ENCODE measurements at places on chromosomes 5 and 9. TPM values are rescaled to one million over a fixed set of nuclear protein-coding genes. Genes with fewer than 3 reads are reported as not detected.

RANBP3L gene
- total RNA-seq: not detected

CAST gene
- 178 TPM for total RNA-seq

BTNL9 gene
- not detected for total RNA-seq

CYSRT1 gene
- total RNA-seq: 0.72 TPM

FCN2 gene
- total RNA-seq: not detected

SPATA31D4 gene
- not detected for total RNA-seq

SMIM33 gene
- total RNA-seq: 1.2 TPM

HAVCR2 gene
- total RNA-seq: 34.7 TPM

LRRC19 gene
- total RNA-seq: not detected

ZFR gene
- total RNA-seq: 46.6 TPM

SOHLH1 gene
- total RNA-seq: not detected

SLC25A2 gene
- total RNA-seq: 0.52 TPM

SHLD3 gene
- total RNA-seq: 4.5 TPM

S1PR3 gene
- total RNA-seq: 0.12 TPM

GPX3 gene
- not detected for total RNA-seq

SPDL1 gene
- total RNA-seq: 45.7 TPM

NDUFAF2 gene
- 22.3 TPM for total RNA-seq

NADK2 gene
- 10.3 TPM for total RNA-seq

RNF14 gene
- total RNA-seq: 28.8 TPM

PTAR1 gene
- 55.6 TPM for total RNA-seq

CCDC180 gene
- total RNA-seq: 2.6 TPM

GPR150 gene
- 1.2 TPM for total RNA-seq

DMRT3 gene
- total RNA-seq: not detected

IL13 gene
- total RNA-seq: 2.8 TPM

PCDHB7 gene
- not detected for total RNA-seq

SPINK6 gene
- total RNA-seq: not detected

PCDHA1 gene
- not detected for total RNA-seq

PCDHA3 gene
- total RNA-seq: not detected

MAMDC2 gene
- not detected for total RNA-seq

TSLP gene
- total RNA-seq: 0.35 TPM

IL17B gene
- not detected for total RNA-seq

RAB3C gene
- not detected for total RNA-seq

ANKHD1 gene
- 118 TPM for total RNA-seq

TPPP gene
- total RNA-seq: 0.05 TPM

GHR gene
- total RNA-seq: not detected

PLCXD3 gene
- total RNA-seq: not detected

PHF2 gene
- 29.3 TPM for total RNA-seq

F12 gene
- 0.60 TPM for total RNA-seq

DCAF12 gene
- 45.4 TPM for total RNA-seq

CER1 gene
- not detected for total RNA-seq

ANXA2R gene
- total RNA-seq: 32.0 TPM

BAAT gene
- total RNA-seq: not detected

RHOBTB3 gene
- 0.74 TPM for total RNA-seq

CTXN3 gene
- total RNA-seq: not detected

ANKS6 gene
- total RNA-seq: 5.9 TPM

SHROOM1 gene
- total RNA-seq: 0.98 TPM

Measured in activated CD4-positive, alpha-beta T cell treated with anti-CD3 and anti-CD28 coated beads, Interleukin-2, amount 10 ng/mL, durations not matched to agents 7 days and 5 days (primary cell).